ENCODE measurements at places on chromosomes 3 and 15.
A peak's percentile ranks its signal among the peaks of the same experiment; 100 is the strongest.

- DNase-seq = no peak
Observed at GRCh38 chr3:102936511-102937045, 501.8 kb downstream of the ZPLD1 start.

- DNase-seq = no peak
Observed at GRCh38 chr3:24683633-24684384, 189.2 kb upstream of the THRB start.

DNA sequence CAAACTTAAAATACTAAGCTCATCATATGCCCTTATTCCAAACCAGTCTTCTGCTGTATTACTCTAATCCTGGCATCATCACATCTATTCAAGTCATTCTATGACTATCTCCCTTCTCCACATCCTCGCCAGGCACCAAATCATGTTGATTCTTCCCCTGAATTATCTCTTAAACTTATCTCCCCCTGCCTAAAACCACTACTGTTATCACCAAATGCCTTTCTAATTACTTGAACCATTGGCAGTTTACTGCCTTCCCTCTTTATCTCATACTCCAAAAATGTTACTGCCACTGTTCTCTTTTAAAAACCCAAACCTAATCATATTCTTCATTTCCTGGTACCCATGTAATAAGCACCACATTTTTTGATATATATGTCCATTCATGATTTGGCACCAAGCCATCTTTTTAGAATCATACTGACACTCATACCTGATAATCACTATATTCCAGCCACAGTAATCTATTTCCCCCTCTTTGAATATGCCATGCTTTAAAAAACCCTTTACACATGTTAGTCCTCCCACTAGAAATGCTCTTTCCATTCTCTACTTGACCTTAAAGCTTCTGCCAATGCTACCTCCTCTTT, 126.8 kb downstream of the PEAK1 start:
- DNase-seq = no peak

GRCh38 chr15:90042356-90042755, 41.2 kb downstream of the ZNF710 start:
- DNase-seq = no peak

DNA sequence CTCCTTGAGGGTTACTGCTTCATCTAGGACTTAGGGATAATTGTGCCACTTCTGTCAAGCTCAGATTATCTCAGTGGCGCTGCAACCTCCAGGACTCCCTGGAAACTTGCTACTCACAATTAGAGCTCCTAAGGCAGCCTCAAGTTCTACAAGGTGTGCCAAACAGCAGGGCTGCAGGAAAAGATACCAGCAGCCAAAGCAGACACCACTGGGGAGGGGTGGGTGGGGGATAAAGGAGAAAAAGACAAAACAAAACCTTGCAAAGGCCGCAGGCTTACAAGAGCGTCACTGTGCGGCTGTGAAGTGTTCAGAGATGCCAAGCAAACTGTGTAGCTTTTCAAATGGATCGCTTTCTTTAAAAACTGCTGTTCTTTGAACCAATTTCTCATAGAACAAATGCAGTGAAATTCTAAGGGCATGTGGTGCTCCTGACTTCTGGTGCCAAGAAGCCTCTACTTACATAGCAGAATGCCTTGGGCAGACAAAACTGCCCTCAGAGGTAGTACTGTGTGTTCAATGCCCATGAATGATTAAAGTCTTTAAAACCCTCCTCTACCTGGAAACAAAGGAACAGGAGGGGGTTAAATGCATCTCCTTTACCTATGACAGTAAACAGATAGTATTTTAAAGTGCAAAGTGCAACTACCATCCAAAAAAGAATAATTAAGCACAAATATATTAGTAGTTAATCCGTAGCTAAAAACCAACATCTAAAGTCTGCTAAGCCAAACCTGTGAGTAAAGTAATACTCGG, 353.4 kb downstream of the FOXP1 start:
- DNase-seq = no peak

GRCh38 chr3:142337994-142338393, 109.8 kb downstream of the XRN1 start:
- no peak for DNase-seq

- DNase-seq = peak; percentile 2
Observed at GRCh38 chr3:66527246-66527645, 26.4 kb upstream of the LRIG1 start.

GRCh38 chr3:184459355-184459754, 79.5 kb downstream of the CHRD start:
- no peak for DNase-seq

- DNase-seq = no peak
Observed at GRCh38 chr15:55740981-55741832, 1.7 kb downstream of the PRTG start.

GRCh38 chr15:84817466-84818081, 418 bp downstream of the ALPK3 start:
- no peak for DNase-seq

DNA sequence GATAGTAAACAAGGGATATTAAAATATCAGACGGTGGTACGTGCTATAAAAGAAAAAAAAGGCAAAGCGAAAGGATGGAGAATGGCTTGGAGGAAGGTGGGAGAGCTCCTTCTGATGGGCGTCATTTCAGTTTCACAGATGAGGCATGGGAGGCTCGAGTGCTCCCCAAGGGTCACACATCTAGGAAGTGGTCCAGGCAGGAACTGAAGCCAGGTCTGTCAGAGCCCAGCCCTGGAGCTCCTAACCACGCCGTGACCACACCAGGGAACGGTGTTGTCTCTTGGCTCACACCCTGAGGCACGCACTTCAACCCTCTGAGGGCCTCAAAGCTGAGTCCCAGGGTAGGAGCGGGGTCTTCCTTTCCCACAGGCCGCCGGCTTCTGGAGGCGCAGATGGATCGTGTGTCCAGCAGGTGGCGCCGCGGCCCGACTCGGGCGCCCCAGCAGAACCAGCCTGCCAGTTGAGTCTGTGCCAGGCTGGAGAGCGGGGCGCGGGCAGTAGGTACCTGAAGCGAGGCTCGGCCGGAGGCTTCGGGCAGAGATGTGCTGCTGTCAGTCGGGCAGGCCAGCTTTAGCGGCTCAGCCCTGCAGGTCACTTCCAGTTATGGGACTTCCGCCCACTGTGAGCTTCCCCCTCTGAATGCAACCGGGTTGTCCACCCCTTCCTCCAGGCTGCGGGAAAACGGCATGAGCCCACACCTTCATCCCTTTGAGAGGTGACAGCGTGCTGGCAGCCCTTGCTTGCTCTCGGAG, 68.1 kb downstream of the SLC6A1 start:
- peak; percentile 29 for DNase-seq

DNA sequence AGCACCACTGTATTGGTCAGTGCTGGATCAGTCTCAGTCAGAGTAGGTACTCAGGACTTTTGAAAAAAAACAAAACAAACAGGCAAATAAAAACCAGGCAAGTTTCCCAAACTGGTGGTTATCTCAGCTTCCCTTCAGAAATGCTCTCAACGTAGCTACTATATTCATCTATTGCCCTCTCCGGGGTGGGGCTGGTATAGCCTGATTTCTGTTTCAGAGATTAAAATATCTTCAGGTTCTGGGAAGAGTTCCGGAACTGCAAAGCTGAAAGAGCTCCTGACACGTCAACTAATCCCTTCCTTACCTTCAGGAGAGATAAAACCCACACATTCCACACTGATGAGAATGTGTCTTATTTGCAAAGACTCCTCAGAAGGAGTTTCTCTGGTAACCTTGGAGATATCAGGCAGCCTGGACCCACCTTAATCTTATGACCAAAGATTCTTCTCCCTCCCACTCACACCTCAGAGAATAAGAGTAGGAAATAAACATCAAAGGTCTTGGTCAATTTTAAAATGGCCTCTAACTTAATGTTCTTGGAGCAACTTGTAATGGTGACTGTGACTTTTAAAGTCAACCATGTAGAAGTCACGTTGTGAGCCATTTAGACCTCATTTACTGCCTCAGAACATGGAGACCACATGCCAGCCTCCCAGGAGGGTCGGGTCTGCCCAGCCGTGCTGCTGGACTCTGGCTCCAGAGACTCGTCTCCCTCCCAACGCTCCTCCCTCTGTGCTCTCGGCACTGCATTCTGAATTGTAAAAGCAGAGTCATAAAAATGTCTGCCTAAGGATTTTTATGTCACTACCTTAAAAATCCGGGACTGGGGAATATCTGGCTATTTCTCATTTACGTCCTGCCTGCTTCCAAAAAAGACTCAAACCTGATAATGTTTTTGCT, 53.8 kb downstream of the CDCP1 start:
- DNase-seq = no peak

DNA sequence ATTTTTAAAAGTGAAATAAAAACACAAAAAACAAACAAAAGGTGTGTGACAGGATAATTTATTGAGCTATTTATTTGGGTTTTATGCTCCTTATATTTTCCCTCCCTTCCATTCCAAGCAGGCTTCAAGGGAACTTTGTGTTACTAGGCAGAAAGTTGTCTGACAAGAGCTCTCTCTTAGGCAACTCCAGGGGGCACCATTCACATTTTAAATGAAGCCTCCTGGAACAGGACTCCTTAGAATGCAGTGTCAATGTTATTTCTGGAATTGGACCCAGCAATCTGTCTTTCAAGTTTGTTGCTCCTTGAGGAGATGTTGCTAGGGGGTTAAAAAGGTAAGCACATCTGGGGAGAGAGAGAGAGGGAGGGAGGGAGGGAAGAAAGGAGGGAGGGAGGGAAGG, 5.4 kb upstream of the RFX7 start:
- peak; percentile 59 for DNase-seq

DNA sequence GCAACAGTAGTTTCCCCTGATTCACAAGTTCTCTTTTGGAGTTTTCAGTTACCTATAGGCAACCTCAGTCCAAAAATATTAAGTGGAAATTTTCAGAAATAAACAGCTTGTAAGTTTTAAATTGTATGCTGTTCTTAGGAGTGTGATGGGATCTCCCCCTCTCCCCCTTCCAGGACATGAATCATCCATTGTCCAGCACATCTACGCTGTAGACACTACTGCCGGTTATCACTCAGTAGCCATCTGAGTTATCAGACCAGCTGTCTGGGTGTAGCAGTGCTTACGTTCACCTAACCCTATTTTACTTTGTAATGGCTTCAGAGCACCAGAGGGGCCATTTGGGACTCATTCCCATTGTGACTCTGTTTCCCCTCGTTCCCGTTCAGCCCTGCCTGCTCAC, 96.7 kb upstream of the PLXNA1 start:
- no peak for DNase-seq

DNA sequence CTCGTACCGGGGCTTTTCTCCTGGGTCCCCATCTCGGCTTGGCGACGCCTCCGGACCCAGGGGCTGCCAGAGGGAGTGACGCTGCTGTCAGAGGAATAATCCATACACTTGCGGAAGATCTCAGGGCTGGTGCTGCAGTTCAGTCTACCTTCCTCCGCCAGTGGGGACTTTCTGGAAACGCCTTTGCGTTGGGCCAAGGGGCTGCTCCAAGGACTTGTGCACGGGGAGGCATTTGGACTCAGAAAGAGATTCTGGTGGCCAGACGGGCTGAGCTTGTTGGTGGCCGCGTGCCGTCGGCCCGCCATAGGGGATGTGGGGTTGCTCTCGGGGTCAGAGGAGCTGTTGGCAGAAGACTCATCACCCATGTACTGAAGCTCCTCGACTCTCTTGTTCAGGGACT, 21.8 kb downstream of the LARP6 start:
- no peak for DNase-seq

GRCh38 chr3:46664971-46665762, 28.3 kb downstream of the ALS2CL start:
- DNase-seq = no peak

DNA sequence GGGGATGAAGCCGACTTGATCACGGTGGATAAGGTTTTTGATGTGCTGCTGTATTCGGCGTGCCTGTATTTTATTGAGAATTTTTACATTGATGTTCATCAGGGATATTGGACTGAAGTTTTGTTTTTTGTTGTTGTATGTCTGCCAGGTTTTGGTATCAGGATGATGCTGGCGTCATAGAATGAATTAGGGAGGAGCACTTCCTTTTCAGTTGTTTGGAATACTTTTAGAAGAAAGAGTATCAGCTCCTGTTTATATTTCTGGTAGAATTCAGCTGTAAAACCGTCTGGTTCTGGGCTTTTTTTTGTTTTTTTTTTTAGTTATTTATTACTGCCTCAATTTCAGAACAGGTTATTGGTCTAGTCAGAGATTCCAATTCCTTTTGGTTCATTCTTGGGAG, 93.7 kb downstream of the SLC25A26 start:
- DNase-seq = no peak

- DNase-seq = no peak
Observed at GRCh38 chr3:45182915-45183871, 37.0 kb upstream of the CDCP1 start.

DNA sequence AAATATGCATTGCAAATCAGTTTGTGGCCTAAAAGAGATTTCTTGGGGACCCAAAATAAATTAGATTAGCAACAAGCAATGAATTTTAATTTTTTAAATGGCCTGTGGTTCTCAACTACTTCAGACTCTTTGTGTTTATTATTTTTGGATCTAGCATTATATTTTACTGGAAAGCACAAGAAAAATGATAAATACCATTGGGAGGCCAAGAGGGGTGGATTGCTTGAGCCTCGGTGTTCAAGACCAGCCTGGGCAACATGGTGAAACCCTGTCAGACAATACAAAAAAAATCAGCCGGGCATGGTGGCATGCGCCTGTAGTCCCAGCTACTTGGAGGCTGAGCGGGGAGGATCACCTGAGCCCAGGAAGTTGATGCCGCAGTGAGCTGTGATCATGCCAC, 13.6 kb downstream of the LACTB start:
- no peak for DNase-seq

DNA sequence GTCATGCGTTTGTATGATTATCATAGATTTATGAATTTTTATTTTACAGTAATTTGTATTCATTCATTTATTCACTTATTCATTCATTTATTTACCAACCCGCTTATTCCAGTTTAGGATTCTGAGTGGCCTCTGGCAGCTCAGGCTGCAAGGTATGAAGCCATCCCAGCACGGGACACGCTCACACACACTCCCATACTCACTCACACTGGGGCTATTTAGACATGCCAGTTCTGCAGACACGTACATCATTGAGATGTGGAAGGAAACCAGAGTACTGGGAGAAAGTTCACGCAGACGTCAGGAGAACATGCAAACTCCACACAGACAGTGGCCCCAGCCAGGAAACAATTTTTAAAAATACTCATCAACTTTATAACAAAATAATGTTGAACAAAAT, 5.1 kb downstream of the CDIN1 start:
- DNase-seq = no peak

GRCh38 chr3:5187920-5188418, 462 bp downstream of the EDEM1 start:
- no peak for DNase-seq

DNA sequence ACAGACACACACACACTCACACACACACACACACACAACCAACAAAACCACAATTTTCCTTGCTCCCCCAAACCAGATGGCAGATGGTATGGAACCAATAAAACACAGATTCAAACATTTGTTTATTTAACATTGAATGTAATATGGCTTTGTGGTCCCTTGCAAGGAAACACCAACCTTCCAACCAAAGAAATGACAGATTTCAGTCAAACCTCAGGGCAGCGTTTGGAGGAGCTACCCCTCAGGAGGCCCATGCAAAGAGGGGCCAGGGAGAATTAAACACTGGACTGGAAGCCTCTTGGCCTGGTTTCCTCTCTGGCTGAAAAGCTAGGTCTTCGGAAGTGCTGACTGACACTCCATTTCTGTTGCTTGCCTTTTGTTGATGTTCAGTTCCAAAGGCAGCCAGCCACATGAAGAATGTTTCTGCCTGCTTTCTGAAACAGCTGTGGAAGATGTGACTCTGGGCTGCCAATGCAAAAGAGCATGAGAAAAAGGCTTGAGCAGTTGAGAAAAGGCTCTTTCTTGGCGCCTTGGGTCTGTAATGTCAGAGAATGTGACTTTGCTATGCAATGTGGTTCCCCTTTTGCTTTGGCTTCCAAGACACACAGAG, 296.1 kb downstream of the RPLP1 start:
- DNase-seq = no peak

- peak; percentile 14 for DNase-seq
Observed at GRCh38 chr3:8301977-8302735, 199.5 kb upstream of the LMCD1 start.

- no peak for DNase-seq
Observed at GRCh38 chr15:68691705-68692104, 112.9 kb downstream of the CORO2B start.
